Naive thymus-derived CD4-positive, alpha-beta T cell (primary cell): ENCODE measurements at places on chromosomes 16 and 17.
A peak's percentile ranks its signal among the peaks of the same experiment; 100 is the strongest.

DNA sequence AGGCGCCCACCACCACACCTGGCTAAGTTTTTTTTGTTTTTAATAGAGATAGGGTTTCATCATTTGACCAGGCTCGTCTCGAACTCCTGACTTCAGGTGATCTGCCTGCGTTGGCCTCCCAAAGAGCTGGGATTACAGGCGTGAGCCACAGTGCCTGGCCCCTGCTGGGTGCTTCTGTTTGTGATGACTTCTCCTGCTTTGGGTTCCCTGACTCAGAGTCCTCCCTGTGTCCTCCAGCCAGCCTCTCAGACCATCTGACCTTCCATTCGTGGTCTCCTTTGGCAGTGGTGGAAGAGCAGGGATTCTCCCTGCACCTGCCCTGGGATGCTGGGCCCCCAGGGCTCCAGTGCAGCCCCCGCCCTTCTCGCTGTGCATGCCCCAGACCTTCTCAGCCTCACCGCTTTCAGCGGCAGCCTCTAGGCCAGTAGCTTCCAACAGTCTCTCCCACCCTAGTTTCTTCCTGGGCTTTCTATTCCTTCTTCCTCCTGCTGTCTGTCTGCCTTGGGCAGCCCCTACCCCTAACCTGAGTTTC lies 13.2 kb downstream of the BEAN1 start:
- H3K27ac ChIP-seq: no peak overlapping the region
- H3K27me3 ChIP-seq: no peaks in the 10 kb centered on the region
- H3K4me3 ChIP-seq: no peak overlapping the region
- H3K36me3 ChIP-seq: no peaks in the 10 kb centered on the region

DNA sequence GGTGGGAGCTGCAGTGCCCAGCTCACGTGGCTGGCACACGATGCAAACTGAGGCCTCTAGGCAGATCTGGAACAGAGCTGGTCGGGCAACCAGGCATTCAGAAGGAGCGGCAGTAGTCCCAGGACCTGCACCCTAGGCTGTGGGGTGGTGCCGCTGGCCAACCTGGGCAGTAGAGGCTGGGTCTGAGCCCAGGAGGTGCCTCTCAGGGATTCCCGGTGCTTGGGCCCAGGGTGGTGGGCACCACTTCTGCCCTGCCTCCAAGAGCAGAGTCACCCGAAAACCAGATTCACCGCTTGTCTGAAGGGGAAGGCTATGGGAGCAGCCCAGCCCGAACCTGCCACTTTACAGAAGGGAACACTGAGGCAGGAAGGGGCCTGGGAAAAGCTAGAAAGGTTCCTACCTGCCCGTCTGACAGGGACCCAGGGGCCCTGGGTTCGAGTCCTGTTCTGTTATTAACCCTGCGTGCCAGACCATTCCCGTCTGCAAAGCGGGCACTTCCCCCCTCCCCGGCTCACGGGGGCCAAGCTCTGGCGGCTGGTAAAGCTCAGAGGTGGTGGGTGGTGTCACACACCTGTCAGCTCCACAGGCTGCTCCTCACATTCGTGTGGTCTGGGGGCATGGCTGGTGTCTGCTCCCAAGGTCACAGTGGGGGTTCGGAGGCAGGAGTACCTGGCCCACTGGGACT lies 16.9 kb downstream of the GLIS2 start:
- no peaks in the 10 kb centered on the region for H3K36me3 ChIP-seq
- H3K27me3 ChIP-seq: no peaks in the 10 kb centered on the region
- peaks cover 3% of the 10 kb centered on the region for H3K4me1 ChIP-seq
- no peak overlapping the region for H3K4me3 ChIP-seq
- H3K27ac ChIP-seq: no peak overlapping the region
- no peak for DNase-seq

DNA sequence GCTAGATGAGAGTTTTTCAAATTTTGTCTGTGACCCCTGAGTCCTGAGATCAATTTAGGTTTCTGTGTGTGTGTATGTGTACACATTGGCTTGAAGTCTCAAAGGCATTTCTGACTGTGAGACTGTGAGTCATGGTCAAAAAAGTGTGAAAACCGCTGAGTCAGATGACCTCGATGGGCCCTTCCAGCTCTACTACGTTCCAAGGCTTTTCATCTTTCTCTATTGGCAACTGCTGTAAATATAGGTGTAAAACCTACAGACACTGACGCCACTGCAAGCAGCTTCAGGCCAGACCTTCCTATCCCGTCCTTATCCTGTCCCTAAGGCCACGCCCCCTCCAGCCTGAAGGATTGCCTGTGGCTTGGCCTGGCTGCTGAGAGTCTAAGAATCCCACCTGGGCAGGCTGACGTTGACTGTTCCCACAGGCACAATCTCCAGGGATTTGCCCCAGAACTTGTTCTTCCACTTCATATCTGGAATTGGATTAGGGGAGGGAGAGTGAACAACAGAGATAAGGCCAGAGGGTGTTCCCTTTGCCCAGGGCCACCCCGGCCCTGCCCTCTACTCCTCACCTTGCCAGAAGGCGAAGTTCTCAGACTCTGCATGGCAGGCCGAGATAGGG lies 11.3 kb downstream of the OSBPL7 start:
- H3K27ac ChIP-seq: no peak overlapping the region
- H3K4me1 ChIP-seq: peaks cover 5% of the 10 kb centered on the region
- DNase-seq: no peak
- peaks cover 2% of the 10 kb centered on the region for H3K36me3 ChIP-seq

- H3K36me3 ChIP-seq: peaks cover 12% of the 10 kb centered on the region
- H3K27me3 ChIP-seq: no peaks in the 10 kb centered on the region
- H3K4me1 ChIP-seq: peaks cover 38% of the 10 kb centered on the region
- no peak for DNase-seq
- H3K27ac ChIP-seq: peak overlapping the region; percentile 88
- no peak overlapping the region for H3K4me3 ChIP-seq
These were observed 23.5 kb upstream of the DHRS13 start for GRCh38 chr17:28926366-28926765.

DNA sequence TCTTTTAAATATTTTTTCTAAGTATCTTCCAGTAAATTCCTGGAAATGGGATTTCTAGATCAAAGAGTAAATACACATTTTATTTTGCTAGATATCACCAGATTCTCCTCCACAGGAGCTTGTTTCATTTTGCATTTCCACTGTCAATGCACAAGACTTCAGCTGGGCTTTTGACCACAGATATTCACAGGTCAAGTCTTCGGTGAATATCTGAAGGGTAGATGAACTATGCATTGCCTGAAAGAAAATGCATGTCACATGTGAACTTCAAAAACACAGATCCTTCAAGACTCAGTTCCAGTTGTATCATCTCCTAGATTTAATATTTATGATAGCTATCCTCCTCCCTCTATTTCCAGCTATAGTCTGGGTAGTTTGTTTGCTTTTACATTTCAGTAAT lies 963.6 kb upstream of the GOT2 start:
- H3K36me3 ChIP-seq: no peaks in the 10 kb centered on the region
- H3K4me3 ChIP-seq: no peak overlapping the region
- H3K4me1 ChIP-seq: no peaks in the 10 kb centered on the region
- DNase-seq: no peak
- no peak overlapping the region for H3K27ac ChIP-seq
- no peaks in the 10 kb centered on the region for H3K27me3 ChIP-seq

GRCh38 chr17:74282587-74283370 lies 8.7 kb downstream of the DNAI2 start:
- no peaks in the 10 kb centered on the region for H3K36me3 ChIP-seq
- peak overlapping the region; percentile 10 for H3K4me3 ChIP-seq
- H3K27ac ChIP-seq: no peak overlapping the region
- no peaks in the 10 kb centered on the region for H3K27me3 ChIP-seq

DNA sequence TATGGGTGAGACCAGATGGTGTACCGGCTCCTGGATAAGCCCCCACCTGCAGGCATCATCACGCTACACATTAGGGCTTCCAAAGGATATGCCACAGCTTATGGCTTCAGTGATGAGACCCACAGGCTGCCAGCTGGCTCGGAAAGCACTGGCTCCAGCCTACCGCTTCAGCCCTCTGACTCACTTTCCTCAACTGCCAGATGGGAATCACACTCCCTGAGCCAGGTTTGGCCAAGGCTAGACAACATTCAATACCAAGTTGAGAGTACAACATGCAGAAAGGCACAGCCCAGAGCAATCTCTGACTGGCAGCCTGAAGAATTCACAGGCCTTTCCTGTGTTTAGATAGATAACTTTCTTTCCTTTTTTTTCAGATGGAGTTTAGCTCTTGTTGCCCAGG lies 10.3 kb downstream of the CENPV start:
- H3K27ac ChIP-seq: no peak overlapping the region
- DNase-seq: no peak
- H3K27me3 ChIP-seq: no peaks in the 10 kb centered on the region
- no peaks in the 10 kb centered on the region for H3K36me3 ChIP-seq
